ENCODE measurements at places on chromosomes 13 and 19. TPM values are rescaled to one million over a fixed set of nuclear protein-coding genes. Genes with fewer than 3 reads are reported as not detected.
A peak's percentile ranks its signal among the peaks of the same experiment; 100 is the strongest.

GRCh38 chr13:64446372-64446771 is 2783.8 kb downstream of the PCDH9 start:
- DNase-seq, result no peak
- no peaks in the 10 kb centered on the region for H3K4me1 ChIP-seq
- no peak overlapping the region for H3K27ac ChIP-seq
- no peaks in the 10 kb centered on the region for H3K27me3 ChIP-seq

GRCh38 chr13:33006638-33007037 is 9.6 kb upstream of the KL start:
- H3K36me3 ChIP-seq, result peaks cover 27% of the 10 kb centered on the region
- DNase-seq, result no peak
- H3K27ac ChIP-seq, result no peak overlapping the region

GRCh38 chr13:101157261-101157660 is 259.0 kb downstream of the NALCN start:
- H3K27me3 ChIP-seq, result peaks cover 10% of the 10 kb centered on the region
- H3K36me3 ChIP-seq, result no peaks in the 10 kb centered on the region
- H3K4me1 ChIP-seq, result peaks cover under 1% of the 10 kb centered on the region
- no peak overlapping the region for H3K4me3 ChIP-seq

- no peaks in the 10 kb centered on the region for H3K27me3 ChIP-seq
- no peak for DNase-seq
- H3K27ac ChIP-seq, result no peak overlapping the region
- peaks cover 9% of the 10 kb centered on the region for H3K4me1 ChIP-seq
These were observed 103.3 kb downstream of the DGKH start for GRCh38 chr13:42151781-42152180.

DNA sequence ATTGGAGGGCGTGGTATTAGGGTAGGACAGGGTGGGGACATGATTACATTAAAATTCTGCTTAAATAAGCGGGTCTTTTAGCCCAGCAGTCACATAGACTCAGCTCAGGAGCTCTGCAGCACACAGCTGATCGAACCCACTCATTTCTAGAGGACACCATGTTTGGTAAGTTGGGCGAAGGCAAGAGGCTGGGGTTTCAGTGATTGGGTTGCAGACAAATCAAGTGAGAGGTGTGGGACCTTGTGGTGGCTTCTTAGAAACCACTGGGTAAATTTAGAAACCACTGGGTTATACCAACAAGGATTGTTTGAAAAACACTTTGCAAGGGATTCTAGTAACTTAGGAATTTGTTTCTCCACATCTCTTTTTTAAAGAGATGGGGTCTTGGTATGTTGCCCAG is at the start of gene LEUTX:
Gene LEUTX (plus strand): TSS at position 92 of the 400 bp plus-strand sequence. CDS start 67 bp downstream, at position 159.
- H3K36me3 ChIP-seq, result no peaks in the 10 kb centered on the region
- no peak within 1 kb of the TSS for H3K4me3 ChIP-seq
- peaks cover 6% of the 10 kb centered on the region for H3K4me1 ChIP-seq

DNA sequence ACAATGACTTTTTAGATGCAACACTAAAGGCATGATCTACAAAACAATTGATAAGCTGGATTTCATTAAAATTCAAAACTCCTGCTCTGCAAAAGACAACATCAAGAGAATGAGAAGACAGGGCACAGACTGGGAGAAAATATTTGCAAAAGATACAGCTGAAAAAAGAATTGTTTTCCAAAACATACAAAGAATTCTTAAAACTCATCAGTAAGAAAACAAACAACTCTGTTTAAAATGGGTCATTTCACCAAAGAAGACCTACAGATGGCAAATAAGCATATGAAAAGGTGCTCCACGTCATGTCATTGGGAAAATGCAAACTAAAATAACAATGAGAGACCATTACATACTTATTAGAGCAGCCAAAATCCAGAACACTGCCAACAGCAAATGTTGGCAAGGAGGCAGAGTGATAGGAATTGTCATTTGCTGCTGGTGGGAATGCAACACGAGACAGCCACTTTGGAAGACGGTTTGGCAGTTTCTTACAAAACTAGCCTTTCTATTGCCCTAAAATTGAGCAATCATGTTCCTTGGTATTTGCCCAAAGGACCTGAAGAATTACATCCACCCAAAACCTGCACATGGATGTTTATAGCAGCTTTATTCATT is 39.2 kb downstream of the FLT1 start:
- H3K27me3 ChIP-seq, result peaks cover 40% of the 10 kb centered on the region
- H3K36me3 ChIP-seq, result no peaks in the 10 kb centered on the region
- DNase-seq, result no peak
- H3K4me3 ChIP-seq, result no peak overlapping the region
- H3K27ac ChIP-seq, result no peak overlapping the region

GRCh38 chr19:45901912-45902650 is at the start of gene MYPOP:
TSS of gene MYPOP (minus strand) at chr19:45902613. CDS start at chr19:45901773, 840 bp downstream.
- peaks cover 4% of the 10 kb centered on the region for H3K36me3 ChIP-seq
- no peak for DNase-seq
- peak within 1 kb of the TSS; percentile 90 for H3K27ac ChIP-seq
- peaks cover 11% of the 10 kb centered on the region for H3K4me1 ChIP-seq
- peak within 1 kb of the TSS; percentile 96 for H3K4me3 ChIP-seq

SBSN gene
- total RNA-seq, result 0.20 TPM

SYNE4 gene
- 0.30 TPM for total RNA-seq

RNF17 gene
- not detected for total RNA-seq

GGACT gene
- 5.9 TPM for total RNA-seq

GSX1 gene
- 11.4 TPM for total RNA-seq

TMPRSS9 gene
- total RNA-seq, result 0.12 TPM

Measured in neural crest cell (in vitro differentiated cells).